Caco-2 (cell line): ENCODE measurements at places on chromosomes 11 and 22. TPM values are rescaled to one million over a fixed set of nuclear protein-coding genes. Genes with fewer than 3 reads are reported as not detected.

DAGLA gene
- 9.4 and 9.5 TPM in 2 replicates for total RNA-seq

FLRT1 gene
- 0.14 and 0.39 TPM in 2 replicates for total RNA-seq

- no peak for DNase-seq
Observed at GRCh38 chr22:44050766-44051355, 26.8 kb downstream of the PARVB start.

GRCh38 chr11:9049959-9050358 is 41.4 kb downstream of the SCUBE2 start:
- no peak for DNase-seq

GRCh38 chr11:69489031-69489745 is 7.7 kb downstream of the LINC01488 start:
- DNase-seq, result no peak

DNA sequence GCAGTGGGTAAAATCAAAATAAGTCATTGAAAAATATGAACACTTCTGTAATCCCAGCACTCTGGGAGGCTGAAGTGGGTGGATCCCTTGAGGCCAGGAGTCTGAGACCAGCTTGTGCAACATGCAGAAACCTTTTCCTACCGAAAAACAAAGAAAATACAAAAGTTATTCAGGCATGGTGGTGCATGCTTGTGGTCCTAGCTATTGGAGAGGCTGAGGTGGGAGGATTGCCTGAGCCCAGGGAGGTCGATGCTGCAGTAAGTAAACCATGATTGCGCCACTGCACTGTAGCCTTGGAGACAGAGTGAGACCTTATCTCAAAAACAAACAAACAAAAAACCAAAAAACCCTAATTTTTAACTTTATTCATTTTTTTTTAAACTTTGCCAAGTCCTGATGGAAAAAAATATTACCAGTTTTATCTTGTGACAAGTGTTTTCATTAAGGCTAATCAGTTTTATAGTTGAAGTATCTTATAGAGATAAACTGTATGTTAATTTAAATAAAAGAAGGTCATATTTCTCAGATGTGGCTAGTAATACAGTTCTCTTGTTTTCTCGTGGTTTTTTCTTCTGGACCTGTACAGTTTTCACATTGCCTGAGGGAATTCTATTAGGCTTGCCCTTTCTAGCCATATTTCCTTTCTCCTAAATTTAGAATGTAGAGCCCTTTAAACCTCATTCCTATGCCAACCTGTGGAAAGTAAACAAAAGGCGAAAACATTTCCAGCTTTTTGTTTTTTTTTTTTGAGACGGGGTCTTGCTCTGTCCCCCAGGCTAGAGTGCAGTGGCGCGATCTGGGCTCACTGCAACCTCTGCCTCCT is 9.4 kb downstream of the HIPK3 start:
- peak; percentile 47 for DNase-seq
